ENCODE measurements at places on chromosomes 16 and 17.

GRCh38 chr17:45073414-45074070 is 12.4 kb downstream of the NMT1 start:
- DNase-seq: no peak

- DNase-seq: no peak
Observed at GRCh38 chr16:20568404-20568803, 7.8 kb downstream of the ACSM2B start.

DNA sequence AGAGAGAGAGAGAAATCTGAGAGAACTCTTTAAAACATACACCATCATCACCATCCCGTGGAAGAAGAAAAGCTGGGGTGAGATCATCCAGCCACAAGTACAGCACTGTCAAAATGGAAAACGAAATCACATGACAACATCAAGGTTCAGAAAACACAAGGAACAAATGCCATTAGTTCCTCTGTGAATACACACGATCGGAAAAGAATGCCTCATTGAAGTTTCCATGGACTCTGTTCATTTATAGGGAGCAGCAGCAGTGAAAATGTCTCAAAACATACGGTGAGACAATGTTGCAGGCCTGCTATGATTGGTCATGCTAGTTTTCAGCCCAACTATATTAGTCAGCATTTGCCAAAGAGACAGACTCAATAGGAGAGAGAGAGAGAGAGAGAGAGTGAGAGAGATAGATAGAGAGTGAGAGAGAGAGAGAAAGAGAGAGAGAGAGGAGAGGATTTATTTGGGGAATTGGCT is 4.4 kb downstream of the CFAP97D1 start:
- DNase-seq: no peak

DNA sequence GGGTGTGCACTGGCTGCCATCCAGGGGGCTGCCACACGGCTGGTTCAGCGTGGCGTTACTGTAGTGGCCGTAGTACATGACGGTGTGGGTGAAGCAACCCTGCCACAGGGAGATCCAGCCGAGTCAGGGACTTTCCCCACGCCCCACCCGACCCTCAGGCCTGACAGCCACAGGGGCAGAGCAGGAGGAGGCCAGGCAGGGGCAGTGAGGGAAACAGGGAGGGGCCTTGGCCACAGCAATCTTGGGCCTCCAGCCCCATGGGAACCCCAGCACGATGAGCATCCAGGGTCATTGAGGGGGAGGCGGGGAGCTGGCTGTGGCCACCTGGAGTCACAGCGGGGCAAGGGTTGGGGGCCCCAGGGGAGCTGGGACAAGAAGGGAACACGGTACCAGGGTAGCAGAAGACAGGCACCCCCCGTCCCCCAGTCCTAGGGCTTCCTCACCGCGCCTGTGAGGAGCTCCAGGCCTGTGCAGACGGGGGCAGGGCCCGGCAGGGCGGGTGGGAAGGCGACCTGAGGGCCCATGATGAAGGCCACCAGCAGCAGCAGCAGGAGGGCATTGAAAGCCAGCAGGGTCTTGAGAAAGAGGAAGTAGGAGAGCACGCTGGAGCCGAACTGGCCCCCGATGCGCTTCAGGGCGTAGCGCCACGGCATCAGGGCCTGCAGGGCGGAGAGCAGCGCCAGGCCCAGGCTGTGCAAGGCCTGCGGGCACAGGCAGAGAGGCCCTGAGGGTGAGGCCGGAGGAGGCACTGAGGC is 4.3 kb downstream of the TMC6 start:
- no peak for DNase-seq

DNA sequence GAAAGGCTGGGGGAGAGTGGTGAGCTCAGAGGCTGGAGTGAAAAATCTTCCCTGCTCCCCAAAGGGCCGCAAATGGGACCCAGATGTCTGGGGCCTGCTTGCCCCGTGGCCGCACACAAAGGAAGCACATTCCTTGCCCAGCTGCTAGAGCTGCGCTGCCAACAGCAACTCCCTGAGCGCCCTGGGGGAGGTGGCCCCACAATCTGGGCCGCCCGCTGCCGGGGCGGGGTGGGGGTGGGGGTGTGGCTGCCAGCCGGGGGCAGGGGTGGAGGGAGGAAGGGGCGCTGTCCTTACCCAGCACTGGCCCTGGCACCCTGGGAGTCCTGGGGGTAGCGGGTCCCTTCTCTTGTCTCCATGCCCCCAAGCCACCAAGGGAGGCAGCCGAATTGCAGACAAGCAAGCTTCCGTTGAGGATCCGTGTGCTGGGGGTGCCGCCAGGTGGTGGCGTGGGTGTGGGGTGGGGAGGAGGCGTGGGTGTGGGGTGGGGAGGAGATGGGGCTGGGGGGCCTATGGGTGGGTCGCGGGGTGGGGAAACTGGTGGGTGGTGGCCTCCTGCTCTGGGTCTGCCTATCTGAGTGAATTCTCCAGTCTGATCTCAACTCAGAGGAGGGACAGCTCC is 48.4 kb upstream of the PABPN1L start:
- no peak for DNase-seq

DNA sequence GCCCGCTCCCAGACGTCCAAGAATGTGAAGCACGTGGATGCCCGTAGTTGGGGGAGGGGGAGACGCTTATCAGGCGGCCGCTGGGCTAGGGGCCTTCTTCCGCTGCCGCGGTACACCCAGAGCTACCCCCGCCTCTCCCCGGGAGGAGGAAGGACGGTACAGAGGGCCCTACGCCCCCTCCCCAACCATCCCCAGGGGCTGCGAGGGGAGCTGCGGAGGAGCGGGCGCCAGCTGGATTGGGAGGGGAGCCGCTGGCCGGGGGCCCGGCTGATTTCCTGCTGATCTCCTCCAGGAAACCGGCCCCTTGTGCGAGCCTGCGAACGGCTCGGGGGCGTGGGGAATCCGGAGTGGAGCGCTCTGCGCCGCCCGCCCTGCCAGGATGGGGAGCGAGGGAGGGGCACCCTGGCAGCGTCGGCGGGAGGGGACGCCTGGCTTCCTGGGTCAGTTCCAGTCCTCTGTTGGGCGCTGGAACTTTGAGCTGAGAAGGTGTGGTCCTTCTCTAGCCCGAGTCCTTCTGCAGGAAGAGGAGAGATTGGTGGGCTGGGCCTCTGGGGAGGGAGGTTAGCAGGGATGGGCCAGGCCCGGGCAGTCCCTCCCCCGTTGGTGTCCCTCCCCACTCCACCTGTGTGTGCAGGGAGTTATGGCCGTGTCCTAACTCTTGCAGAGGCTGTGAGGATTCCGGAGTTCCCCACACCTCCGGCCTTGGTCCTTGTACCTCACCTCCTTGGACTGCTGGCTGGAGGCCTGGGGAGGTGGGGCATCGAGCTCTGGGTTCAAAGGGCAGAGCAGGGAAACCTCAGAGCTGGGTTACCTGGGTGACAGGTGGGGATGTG is 19.2 kb downstream of the GJD3 start:
- DNase-seq: no peak

DNA sequence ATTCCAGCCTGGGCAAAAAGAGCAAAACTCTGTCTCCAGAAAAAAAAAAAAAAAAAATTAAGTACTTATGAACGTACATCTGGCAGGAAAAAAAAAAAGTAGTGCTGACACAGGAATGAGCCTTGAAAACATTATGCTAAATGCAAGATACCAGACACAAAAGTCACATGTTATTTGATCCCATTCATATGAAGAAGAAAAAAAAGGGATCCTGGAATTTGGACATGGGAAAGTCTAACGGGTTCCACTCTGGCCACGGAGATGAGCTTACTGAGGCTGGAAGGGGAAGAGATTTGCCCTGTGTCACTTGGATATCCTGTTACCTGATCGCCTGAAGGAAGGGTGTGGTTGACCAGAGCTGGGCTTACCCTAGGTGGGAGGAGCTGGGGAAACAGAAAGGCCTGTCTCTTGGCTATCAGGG is 251.9 kb downstream of the PARN start:
- DNase-seq: no peak

GRCh38 chr17:4247971-4248388 is 15.8 kb downstream of the ANKFY1 start:
- DNase-seq: no peak

GRCh38 chr16:5575121-5575520 is 477.5 kb upstream of the EEF2KMT start:
- no peak for DNase-seq

GRCh38 chr16:2273931-2274330 is 6.0 kb upstream of the RNPS1 start:
- DNase-seq: no peak

DNA sequence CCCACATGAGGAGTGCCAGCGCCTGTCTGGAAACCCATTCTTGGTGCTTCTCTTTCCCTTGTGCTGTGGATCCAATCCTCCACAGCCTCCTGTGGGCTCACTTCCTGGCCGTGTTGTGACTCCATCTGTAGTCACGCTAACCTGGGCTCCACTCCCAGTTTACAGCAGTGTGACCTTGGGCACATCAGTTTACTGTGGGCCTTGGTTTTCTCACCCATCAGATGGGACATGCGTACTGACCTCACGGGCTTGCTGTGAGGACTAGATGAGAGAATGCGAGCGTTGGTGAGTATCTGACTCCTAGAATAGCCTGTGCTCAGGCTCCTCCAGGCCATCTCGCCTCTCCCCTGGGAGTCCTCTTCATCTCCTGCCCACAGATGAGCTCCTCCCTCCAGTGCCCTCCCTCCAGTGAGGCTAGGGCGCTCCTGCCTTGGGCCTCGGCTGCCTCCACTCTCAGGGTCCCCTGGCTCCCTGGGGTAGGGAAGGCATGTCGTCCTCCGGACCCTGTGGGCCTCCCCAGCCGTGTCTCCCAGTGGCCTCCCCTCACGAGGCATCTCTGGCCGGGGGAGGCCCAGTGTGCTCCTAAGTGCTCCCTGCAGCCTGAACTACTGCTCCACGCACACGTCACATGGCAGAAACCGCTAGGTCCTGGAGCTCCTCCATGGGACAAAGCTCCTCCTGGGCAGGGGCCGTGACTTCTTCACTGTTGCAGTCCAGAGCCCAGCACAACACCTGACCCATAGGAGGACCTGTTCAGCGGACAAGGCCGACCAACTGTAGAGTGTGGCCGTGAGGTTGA is 5.2 kb upstream of the FOXJ1 start:
- DNase-seq: no peak

- DNase-seq: no peak
Observed at GRCh38 chr17:27871407-27871806, 21.8 kb downstream of the LYRM9 start.

- DNase-seq: no peak
Observed at GRCh38 chr17:29237476-29238132, 9.1 kb upstream of the CRYBA1 start.

DNA sequence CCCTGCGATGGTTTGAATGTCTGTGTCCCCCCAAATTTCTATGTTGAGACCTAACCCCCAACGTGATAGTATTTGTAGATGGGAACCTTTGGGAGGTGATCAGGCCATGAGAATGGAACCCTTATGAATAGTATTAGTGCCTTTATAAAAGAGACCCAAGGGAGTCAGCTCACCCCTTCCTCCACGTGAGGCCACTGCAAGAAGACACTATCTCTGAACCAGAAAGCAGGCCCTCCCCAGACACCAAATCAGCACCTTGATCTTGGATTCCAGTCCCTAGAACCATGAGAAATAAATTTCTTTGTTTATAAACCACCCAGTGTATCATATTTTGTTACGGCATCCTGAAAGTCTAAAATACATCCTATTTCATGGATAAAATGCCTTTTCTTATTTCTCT is 64.4 kb upstream of the LRRC37A3 start:
- DNase-seq: no peak

DNA sequence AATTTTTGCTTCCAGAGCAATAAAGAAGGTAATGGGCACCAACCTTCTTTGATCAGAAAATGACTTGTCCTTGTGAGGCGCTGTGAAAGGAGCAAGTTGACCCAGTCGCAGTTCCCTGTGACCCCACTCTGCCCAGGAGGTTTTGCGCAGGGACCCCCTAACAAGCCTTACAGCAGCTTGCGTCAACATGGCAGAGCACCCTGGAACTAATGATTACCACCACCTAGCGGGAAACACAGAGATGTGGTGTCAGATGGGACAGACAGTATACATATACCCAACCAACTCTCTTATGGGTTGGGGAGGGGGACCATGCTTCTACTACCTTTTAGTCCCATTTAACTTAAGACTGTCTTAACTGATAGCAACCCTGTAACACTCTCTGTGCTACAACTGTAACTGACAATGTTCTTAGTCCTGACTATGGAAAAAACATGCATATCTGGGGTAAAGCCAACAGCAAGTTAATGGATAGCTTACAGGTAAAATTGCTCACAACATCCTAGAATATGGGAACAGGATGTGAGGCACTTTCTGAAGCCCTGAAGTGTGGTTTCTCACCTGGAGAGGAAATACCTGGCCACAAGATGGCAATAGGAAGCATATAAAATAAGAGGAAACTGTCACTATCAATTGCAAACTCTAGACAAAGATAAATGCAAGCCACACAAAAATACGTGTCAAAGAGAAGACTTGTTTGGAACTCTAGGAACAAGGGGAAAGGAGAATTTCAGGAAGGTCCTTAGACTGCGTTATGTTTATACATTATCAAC is 3.0 kb downstream of the KARS1 start:
- no peak for DNase-seq

- no peak for DNase-seq
Observed at GRCh38 chr16:69829338-69829737, 67.2 kb downstream of the WWP2 start.

DNA sequence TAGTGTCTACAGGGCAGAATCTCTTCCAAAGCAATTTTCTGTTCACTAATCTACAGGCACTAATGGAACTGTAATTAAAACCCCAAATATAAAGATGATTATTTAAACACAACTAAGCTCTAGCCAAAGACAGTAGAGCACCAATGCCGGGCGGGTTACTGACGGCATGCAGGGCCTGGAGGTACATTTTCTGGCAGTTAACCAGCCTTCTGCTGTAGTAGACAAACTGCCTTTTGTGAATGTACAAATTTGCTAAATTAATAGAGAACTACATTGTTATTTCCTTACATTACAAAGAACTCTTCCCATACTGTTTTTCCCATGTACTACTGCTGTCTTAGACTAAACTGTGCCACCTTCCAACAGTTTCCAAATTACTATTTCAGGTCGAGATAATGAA is 107.8 kb downstream of the TRIM37 start:
- DNase-seq: no peak

DNA sequence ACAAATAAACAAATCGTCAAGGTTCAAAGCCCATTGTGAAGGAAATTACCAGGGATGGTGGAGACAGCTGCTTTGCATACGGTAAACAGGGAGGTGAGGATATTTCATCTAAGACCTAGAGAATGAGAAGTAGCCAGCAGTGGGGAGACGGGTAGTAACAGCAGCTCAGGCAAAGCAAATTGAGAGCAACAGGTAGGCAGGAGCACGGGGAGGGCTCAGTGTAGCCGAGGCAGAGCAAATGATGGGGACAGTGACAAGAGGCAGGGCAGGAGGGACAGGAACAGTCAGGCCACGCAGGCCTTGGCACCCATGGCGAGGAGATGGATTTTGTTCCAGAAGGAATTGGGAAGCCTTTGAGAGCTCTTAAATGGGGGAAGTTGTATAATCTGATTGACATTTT is 29.0 kb upstream of the SBK1 start:
- DNase-seq: no peak

DNA sequence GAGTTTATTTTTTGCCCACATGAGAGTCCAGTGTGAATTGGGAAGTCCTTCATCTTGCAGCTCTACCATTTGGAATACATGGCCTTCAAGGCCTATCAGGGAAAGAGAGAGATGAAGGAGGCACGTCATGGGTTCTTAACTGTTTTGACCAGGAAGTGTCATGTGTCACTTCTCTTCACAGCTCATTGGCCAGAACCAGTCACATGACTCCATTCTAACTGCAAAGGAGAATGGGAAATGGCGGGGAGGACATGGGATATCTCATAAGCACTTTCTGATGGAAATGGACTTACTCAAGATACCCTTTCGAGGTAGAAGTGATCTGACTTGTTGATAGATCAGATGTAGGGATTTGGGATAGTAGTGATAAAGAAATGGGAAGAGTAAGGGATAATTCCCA is 57.9 kb upstream of the CES5A start:
- DNase-seq: no peak

GRCh38 chr17:42459801-42460281 is 1.2 kb downstream of the ATP6V0A1 start:
- no peak for DNase-seq

Data from activated CD4-positive, alpha-beta T cell treated with anti-CD3 and anti-CD28 coated beads, Interleukin-2, amount 50 U/mL, for 4 hours (primary cell).